H4 (cell line): ENCODE measurements at places on chromosomes 16 and 17.

DNA sequence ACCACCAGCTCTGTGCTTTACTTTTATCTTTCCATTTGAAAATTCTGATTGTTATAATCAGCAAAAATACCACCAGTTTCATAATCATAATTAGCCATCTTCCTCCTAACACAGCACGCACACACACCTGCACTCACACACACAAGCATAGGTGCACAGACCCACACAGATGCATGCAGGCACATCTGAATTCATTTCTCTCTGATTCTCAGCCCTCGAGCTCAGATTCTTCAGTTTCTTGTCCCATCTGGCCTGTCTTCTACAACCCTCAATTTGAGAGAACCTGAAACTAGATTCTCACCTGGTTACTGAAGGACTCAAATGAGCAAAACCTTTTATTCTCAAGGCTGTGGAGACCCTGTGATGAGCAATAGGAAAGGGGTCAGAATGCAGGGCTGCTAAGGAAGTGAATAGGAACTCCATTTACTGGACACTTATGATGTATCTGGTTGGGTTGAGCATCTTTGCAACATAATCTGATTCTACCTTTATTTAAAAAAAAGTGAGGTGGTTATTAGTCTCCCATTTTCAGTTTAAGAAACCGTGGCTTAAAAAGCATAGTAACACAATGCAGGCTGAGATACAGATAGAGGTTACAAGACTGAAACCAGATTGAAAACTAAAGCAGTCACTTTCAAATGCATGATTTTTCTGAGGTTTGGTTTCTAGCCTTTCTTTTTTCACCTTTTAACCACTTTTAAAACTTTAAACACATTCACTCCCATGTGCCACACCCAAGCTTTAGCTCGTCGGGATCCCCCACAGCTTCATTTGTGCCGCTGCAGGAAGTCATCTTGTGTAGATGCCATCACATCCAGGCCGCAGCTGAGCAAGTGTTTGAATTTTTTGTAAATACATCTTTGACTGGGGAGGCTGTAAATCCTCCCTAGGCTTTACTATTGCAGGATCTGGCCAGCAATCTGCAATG lies 9.4 kb downstream of the KRT33A start:
- no peak for DNase-seq

- DNase-seq, result peak; percentile 89
Measured at GRCh38 chr16:84806256-84806889, 13.4 kb upstream of the CRISPLD2 start.

DNA sequence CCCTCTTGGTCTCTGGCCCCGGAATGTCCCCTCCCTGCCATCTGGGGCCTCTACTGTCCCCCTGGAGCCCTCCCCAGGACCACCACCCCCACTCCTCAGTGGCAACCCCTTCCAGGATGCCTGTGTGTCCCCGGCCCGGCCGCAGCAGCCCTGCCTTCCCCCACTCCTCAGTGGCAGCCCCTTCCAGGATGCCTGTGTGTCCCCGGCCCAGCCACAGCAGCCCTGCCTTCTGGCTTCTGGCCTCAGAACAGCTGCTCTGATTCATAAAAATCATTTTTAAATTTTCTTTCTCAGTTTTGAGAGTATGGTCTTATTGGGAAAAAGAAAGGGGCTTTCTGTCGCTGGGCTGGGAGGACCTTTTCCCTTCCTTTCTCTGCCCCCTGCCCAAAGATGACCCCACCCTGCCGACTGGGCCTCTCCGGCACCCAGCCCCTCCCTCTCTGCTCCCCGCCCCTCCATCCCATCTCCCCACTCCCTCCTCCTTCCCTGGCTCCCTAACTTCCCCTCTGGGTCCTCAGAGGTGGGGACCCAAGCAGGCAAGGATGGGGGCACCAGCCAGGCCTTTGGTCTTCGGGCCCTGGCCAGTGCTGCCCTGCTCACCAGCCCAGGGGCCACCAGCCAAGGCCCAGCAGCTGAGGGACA lies 40.5 kb downstream of the BAHCC1 start:
- DNase-seq, result no peak

- DNase-seq, result no peak
Measured at GRCh38 chr16:57144027-57144426, 41.8 kb downstream of the PSME3IP1 start.

- no peak for DNase-seq
Measured at GRCh38 chr17:17781591-17782496, 54.9 kb downstream of the SREBF1 start.

DNA sequence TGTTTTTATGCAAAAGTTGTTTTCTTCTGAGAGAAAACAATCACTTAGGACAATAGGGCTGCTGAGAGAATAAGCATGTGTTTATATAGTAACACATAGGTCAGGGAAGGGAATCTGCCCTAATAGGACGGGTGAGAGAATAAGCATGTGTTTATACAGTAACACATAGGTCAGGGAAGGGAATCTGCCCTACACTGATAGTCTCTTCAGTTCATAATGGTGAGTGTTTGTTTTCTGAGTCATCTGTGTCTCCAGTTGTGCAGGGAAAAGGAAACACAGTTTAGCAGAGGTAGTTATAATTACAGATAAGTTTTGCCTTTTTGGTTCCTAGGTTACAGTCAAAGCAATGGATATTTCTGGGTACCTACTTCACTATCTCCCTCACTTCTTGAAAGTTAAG lies 252.3 kb upstream of the CA10 start:
- DNase-seq, result no peak

- DNase-seq, result no peak
Measured at GRCh38 chr17:56602292-56603130, 9.0 kb downstream of the NOG start.

DNA sequence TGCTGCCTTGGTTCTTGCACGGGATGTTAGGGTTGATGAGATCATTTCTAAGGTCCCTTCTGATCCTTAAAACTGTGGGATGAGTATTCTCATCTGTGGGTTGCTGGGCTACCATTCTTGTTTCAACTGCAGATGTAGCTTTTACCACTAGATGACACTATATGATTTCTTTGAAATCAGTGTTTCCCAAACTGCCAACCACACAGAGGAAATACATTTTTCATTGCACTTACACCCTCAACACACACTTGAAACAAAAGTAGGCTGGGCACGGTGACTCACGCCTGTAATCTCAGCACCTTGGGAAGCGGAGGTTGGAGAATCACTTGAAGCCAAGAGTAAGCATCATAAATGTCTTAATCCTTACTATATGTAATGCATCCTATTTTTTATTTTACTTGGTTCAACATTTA lies 15.3 kb downstream of the LCMT1 start:
- DNase-seq, result peak; percentile 80

- DNase-seq, result no peak
Measured at GRCh38 chr16:9816644-9817043, 365.6 kb downstream of the GRIN2A start.

- DNase-seq, result no peak
Measured at GRCh38 chr17:12250973-12251372, 230.3 kb downstream of the MAP2K4 start.

- DNase-seq, result no peak
Measured at GRCh38 chr17:74478420-74479100, 12.1 kb downstream of the CD300A start.

- no peak for DNase-seq
Measured at GRCh38 chr17:58302171-58302918, 21.6 kb upstream of the MPO start.

- no peak for DNase-seq
Measured at GRCh38 chr16:31355431-31356100, 590 bp downstream of the ITGAX start.
